ENCODE measurements at places on chromosomes 6 and 20. TPM values are rescaled to one million over a fixed set of nuclear protein-coding genes. Genes with fewer than 3 reads are reported as not detected.

DNA sequence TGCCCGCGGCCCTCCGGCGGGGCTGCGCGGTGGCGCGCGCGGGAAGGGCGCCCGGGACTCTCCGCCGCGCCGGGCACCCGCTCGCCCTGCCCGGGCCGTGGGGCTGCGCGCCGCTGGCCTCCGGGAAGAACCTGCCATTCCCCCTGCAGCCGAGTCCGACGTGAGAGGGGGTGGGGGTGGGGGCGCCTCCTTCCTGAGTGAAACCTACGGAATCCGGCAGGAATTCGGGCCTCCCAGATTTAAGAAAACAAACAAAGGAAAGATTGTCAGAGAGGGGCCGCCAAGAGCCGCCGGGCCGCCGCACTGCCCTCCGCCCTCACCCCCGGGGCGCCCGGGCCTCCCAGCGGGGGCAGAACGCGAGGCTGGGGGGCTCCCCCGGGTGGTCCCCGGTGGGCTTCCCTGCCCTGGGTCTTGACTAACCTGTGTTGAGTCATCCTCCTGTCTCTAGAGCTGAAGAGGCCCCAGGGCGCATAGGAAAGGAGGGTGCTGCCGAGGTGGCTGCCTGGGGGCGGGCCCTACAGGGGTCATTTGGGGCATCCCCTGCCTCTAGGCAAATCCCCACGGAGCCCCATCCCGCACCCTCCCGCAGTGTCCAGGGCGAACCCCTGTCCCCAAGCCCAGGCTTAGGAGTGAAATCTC is 42.2 kb upstream of the FOXP4 start:
- DNase-seq, result no peak

GRCh38 chr6:52189974-52190373 is 3.8 kb downstream of the IL17A start:
- DNase-seq, result no peak

TDRD6 gene
- polyA plus RNA-seq, result not detected

GRCh38 chr6:159604443-159604956 is 88.5 kb downstream of the SOD2 start:
- DNase-seq, result no peak

SYNDIG1 gene
- not detected for polyA plus RNA-seq

DNA sequence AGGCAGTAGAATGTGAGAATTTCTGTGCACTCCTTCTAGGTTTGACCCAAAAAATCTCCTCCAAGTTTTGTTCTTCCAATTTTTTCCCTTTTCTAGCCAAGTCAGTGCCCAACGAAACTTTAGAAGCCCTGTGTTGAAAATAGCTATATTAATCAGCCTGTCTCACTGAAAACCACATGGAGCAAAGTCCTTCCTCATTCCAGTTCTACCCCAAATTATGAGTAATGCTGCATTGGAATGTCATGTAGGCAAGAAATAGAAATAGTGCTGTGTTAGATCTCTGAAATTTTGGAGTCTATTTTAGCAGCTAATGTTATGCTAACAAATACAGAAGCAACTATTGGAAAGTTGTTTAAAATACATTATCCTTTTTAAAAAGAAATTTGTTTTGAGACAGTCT is 725.5 kb downstream of the TBC1D32 start:
- DNase-seq, result no peak

APCDD1L gene
- 8.6 TPM for polyA plus RNA-seq

- DNase-seq, result no peak
Measured at GRCh38 chr6:5337573-5337972, 76.3 kb downstream of the FARS2 start.

COL20A1 gene
- polyA plus RNA-seq, result not detected

GRCh38 chr6:111750753-111751673 is 122.2 kb downstream of the FYN start:
- DNase-seq, result no peak

UBD gene
- not detected for polyA plus RNA-seq

DNA sequence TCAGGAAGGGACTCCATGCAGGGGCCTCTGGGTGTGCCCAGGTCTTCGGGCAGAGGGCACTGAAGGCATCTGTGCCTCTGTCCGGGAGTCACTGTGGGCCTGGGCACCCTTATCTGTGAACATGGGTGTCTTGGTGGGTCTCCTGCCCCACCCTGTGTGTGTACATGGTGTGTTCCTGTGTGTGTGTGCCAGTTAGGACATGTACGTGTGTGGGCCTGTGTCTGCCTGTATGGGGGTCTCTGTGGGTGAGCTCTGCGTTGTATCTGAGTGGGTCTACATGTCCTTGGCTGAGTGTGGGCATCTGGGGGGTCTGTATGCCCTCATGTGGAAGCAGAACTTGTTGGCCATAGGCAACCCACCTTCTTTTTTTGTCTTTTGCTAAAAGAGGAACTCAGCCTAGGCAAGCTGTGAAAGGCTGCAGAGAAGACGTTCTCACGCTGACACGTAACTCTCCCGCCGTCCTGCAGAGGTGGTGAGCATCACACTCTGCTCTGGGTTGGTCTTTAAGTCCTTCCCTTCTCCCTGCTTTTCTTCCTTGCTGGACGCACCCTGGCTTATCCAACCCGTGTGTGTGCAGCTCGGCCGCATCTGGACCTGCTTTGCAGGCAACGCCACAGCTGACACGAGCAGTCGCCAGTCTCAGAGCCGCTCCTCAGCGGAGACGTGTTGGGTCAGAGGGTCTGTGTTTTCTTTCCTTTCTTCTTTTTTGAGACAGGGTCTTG is 532 bp upstream of the NPBWR2 start:
- DNase-seq, result no peak

DNA sequence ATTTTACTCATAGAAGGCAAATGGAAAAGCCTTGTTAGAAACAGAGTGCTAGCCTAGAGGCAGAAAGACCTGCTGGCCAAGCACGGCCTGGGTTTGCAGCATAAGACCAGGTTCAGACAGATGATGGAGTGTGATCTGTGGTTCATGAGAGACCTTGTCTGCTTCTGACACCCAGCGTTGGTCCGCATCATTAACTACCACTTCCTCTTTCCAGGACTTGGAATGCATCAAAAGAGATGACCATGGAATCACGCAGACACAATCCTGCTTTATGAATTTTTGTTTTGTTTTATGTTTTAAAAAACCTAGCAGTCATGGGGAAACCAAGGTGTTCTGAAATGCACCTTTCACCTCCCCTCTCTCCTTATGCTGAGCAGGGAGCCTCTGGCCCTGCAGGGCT is 76.8 kb upstream of the SYNDIG1 start:
- no peak for DNase-seq

ADGRF1 gene
- polyA plus RNA-seq, result not detected

APOBEC2 gene
- not detected for polyA plus RNA-seq

- no peak for DNase-seq
Measured at GRCh38 chr20:59781226-59781625, 152.2 kb downstream of the SYCP2 start.

DNA sequence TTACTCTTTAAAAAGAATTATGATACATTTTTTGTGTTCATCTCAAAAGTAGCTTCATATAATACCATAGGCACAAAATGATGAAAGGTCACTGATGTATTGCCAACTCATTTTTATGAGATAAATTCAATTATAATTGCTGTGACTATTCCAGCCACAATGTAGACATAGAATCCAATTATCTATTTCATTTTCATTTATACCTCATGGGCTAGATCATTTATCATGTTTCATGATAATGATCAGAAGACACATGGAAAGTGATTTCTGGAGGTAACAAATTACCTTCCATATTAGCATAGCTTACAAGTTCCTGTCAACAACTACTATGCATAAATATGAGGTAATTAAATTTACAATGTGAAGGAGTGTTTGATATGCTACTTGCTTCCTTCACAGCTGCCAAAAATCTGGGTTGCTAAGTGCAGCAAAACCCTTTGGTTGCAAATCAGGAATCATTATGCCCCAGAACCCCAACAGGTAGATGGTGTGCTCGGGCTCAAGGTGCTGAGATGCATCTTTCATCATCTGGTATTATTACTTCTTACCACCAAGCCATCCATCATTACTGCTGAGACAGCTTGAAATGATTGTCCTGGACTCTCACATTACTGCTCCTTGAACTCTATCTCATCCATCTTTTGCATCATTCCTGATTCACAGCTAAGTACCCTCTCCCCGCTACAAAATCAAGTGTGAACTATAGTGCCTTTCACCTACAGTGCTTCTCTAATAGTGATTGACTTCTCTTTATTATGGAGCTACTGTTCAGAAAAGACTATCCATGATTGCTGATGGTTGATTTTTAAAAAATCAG is 306.0 kb upstream of the THEMIS start:
- no peak for DNase-seq

BEND6 gene
- polyA plus RNA-seq, result 9.2 TPM

BPIFB2 gene
- polyA plus RNA-seq, result not detected

- DNase-seq, result no peak
Measured at GRCh38 chr6:38445336-38445735, 194.4 kb downstream of the BTBD9 start.

GRCh38 chr6:55136916-55137315 is 37.4 kb upstream of the HCRTR2 start:
- DNase-seq, result no peak

C6orf141 gene
- not detected for polyA plus RNA-seq

CMTR1 gene
- polyA plus RNA-seq, result 25.1 TPM

GRCh38 chr6:157061770-157062594 is 261.3 kb downstream of the TMEM242 start:
- DNase-seq, result no peak

Measured in AG04450 (cell line).